Breast epithelium (tissue), 4 donors: ENCODE measurements at places on chromosomes 7 and 10.

DNA sequence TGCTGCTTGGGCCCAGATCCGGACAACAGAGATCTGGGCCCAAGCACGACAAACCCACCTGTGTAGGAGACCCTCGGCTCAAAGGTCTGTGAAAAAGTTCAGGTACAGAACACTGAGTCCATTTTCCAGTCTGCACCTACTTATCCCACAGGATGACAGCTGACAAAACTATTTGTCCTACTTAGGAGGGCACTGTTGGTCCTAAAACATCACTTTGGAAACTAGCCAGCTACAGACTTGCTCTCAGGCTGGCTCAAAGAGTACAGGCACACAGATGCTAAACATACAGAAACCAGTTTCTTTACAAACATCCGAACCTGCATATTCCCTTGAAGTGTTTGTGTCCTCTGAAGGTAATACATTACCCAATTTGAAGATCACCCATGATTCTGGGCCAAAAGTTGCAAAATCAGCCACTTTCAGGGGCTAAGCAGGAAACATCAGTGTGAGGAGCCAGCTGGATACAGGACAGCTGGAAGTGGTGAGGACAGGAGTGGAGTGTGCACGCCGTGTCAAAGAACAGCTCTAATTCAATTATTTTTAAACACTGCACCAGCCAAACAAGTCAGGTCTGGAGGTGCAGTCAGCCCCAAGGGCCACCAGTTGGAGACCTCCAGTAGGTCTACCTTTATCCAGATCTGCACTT, 88.5 kb downstream of the NOC3L start:
- H3K36me3 ChIP-seq: no peaks in the 10 kb centered on the region
- H3K27me3 ChIP-seq: no peaks in the 10 kb centered on the region
- no peak overlapping the region for H3K27ac ChIP-seq

- peak within 1 kb of the TSS; percentile 72 for H3K27ac ChIP-seq
- no peaks in the 10 kb centered on the region for H3K36me3 ChIP-seq
- no peaks in the 10 kb centered on the region for H3K27me3 ChIP-seq
- H3K4me1 ChIP-seq: no peaks in the 10 kb centered on the region
Observed at GRCh38 chr10:102869258-102870198, at the start of gene AS3MT. Gene AS3MT (plus strand): TSS chr10:102869470. CDS start chr10:102869593, 123 bp downstream.

- no peak overlapping the region for H3K27ac ChIP-seq
- H3K27me3 ChIP-seq: peaks cover 2% of the 10 kb centered on the region
- no peak overlapping the region for H3K4me3 ChIP-seq
- H3K4me1 ChIP-seq: no peaks in the 10 kb centered on the region
Observed at GRCh38 chr7:150969475-150969874, 8.6 kb downstream of the KCNH2 start.

- H3K36me3 ChIP-seq: no peaks in the 10 kb centered on the region
- H3K27ac ChIP-seq: no peak overlapping the region
Observed at GRCh38 chr7:24910551-24911212, 69.3 kb downstream of the OSBPL3 start.

DNA sequence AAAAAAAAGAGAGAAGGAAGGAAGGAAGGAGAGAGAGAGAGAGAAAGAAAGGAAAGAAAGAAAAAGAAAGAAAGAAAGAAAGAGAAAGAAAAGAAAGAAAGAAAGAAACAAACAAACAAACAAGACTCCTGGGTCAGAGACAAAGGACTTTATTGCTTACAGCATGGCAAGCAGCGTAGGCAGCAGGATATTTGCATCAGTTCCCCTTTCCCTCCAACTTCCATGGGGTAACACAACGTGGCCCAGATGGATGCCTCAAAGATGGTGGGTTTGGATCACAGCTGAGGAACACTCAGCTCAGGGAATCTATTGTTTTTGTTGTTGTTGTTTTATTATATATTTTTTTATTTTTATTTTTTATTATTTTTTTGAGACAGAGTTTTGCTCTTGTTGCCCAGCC, 128.5 kb upstream of the VKORC1L1 start:
- H3K27ac ChIP-seq: no peak overlapping the region
- H3K4me1 ChIP-seq: no peaks in the 10 kb centered on the region
- DNase-seq: no peak
- H3K27me3 ChIP-seq: no peaks in the 10 kb centered on the region
- H3K36me3 ChIP-seq: no peaks in the 10 kb centered on the region

DNA sequence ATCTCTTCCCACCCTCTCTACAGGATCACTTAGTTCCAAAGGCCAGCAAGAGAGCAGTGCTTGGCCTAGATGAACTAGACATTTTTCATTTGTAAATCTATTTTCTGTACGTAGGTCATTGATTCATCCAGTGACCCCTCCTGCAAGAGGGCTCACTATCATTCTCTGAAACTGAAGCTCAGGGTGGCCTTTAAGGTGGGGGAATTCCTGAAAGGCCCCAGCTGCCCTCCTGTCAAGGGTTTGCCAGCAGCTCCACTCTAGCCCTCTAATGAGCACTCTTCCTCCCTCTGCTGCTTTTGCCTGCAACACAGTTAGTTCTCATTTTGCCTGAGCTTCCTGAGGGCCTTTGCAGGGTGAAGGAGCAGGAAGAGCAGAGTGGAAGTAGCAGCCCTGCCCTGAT, 41.2 kb downstream of the LRRC18 start:
- H3K36me3 ChIP-seq: no peaks in the 10 kb centered on the region
- H3K27ac ChIP-seq: no peak overlapping the region
- H3K27me3 ChIP-seq: no peaks in the 10 kb centered on the region
- DNase-seq: no peak

DNA sequence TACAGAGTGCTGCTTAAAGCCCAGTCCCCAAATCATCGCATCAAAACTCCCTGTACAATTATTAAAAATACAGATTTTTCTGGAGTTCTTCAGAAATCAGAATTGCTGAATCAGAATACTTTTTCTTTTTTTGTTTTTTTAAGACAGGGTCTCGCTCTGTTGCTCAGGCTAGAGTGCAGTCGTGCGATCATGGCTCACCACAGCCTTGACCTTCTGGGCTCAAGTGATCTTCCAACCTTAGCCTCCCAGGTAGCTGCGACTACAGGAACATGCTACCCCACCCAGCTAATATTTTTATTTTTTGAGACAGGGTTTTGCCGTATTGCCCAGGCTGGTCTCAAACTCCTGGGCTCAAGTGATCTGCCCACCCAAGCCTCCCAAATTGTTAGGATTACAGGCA, 3.9 kb downstream of the BBIP1 start:
- DNase-seq: no peak
- H3K4me3 ChIP-seq: no peak overlapping the region
- H3K36me3 ChIP-seq: no peaks in the 10 kb centered on the region
- no peaks in the 10 kb centered on the region for H3K4me1 ChIP-seq
- no peak overlapping the region for H3K27ac ChIP-seq

DNA sequence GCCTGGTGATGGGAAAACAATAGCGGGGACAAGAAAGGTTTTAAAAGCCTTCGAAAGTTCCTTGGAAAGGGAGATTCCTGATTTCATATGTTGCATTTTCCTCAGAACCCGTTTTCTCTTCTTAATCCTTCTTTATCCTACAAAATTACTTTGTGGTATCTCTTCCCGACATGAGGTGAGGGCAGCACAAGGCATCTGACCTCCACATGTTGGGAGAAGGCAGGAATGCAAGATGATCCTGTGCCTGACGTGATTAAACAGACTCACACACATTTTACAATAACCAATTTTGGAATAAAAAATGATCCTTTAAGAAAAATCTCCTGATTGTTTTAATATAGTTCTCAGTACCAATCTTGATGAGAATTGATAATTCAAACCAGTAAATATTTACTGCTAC, 153.3 kb upstream of the MKLN1 start:
- no peaks in the 10 kb centered on the region for H3K36me3 ChIP-seq
- H3K27me3 ChIP-seq: no peaks in the 10 kb centered on the region
- H3K4me1 ChIP-seq: no peaks in the 10 kb centered on the region
- H3K27ac ChIP-seq: no peak overlapping the region
- no peak overlapping the region for H3K4me3 ChIP-seq
- DNase-seq: no peak

- H3K27ac ChIP-seq: no peak overlapping the region
- no peak overlapping the region for H3K4me3 ChIP-seq
- no peaks in the 10 kb centered on the region for H3K4me1 ChIP-seq
- DNase-seq: no peak
Observed at GRCh38 chr10:115801992-115802391, 471.0 kb downstream of the GFRA1 start.

- H3K4me1 ChIP-seq: no peaks in the 10 kb centered on the region
- no peak overlapping the region for H3K4me3 ChIP-seq
- no peaks in the 10 kb centered on the region for H3K36me3 ChIP-seq
- DNase-seq: no peak
- H3K27ac ChIP-seq: no peak overlapping the region
Observed at GRCh38 chr7:51029131-51029530, 246.4 kb upstream of the GRB10 start.

GRCh38 chr7:68529221-68529620, 1069.1 kb upstream of the AUTS2 start:
- no peak for DNase-seq
- H3K36me3 ChIP-seq: no peaks in the 10 kb centered on the region
- no peaks in the 10 kb centered on the region for H3K27me3 ChIP-seq
- no peak overlapping the region for H3K27ac ChIP-seq
- H3K4me1 ChIP-seq: no peaks in the 10 kb centered on the region

- H3K36me3 ChIP-seq: no peaks in the 10 kb centered on the region
- H3K4me1 ChIP-seq: no peaks in the 10 kb centered on the region
- H3K4me3 ChIP-seq: no peak overlapping the region
- H3K27me3 ChIP-seq: no peaks in the 10 kb centered on the region
Observed at GRCh38 chr10:29158066-29158465, 130.8 kb upstream of the LYZL1 start.

- H3K4me3 ChIP-seq: no peak overlapping the region
- no peaks in the 10 kb centered on the region for H3K4me1 ChIP-seq
- no peak for DNase-seq
- no peak overlapping the region for H3K27ac ChIP-seq
- no peaks in the 10 kb centered on the region for H3K27me3 ChIP-seq
Observed at GRCh38 chr10:19719284-19719683, 96.9 kb upstream of the PLXDC2 start.

DNA sequence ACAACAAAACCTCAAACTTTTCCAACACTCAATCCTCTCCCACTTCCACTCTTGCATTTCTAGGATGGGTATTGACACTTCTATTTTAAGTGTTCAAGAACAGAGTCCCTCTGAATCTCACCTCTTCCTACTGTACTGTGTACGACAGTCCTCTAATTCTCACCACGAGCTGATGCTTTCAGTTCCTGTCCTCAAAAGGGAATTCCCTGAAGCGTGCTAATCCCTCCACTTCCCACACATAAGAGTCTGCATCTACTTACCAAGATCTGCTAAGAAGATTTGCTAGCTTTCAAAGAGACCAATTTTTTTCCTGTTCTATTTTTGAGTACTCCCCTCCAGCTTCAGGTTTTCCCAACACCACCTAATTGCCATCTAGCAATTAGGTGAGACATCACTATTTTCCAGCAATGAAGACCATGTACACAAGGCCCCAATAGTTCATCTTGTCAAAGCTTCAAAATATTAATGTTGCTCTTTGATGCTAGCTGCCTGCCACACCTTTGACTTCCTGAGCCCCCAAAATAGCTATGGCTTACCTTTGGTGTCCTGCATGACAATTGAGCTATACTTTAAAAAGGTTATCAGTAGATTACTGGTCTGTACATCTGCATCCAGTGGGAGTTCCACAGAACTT, 54.4 kb downstream of the ARMH3 start:
- no peaks in the 10 kb centered on the region for H3K27me3 ChIP-seq
- DNase-seq: no peak
- no peaks in the 10 kb centered on the region for H3K4me1 ChIP-seq
- no peak overlapping the region for H3K27ac ChIP-seq

DNA sequence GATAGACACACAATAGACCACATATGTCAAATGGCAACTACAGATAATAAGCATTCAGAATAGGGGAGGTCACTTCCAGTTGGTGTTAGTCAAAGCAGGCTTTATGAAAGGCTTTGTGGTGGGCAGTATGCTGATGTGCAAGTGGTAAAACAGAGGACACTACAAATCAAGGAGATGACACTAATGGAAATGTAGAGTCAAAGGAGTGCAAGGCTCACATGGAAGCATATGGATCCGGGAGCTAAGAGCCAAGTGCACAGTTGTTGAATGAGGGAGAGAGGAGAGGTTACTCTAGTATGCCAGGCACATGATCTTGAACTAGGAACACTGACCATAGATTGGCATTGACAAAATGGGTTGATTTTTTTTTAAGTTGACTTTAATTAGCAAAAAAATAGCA, 62.7 kb downstream of the GRM3 start:
- DNase-seq: no peak
- H3K4me3 ChIP-seq: no peak overlapping the region
- H3K36me3 ChIP-seq: no peaks in the 10 kb centered on the region
- no peak overlapping the region for H3K27ac ChIP-seq
- H3K4me1 ChIP-seq: no peaks in the 10 kb centered on the region

- H3K36me3 ChIP-seq: no peaks in the 10 kb centered on the region
- H3K4me3 ChIP-seq: no peak overlapping the region
- H3K27ac ChIP-seq: no peak overlapping the region
- DNase-seq: peak; percentile 68
- H3K4me1 ChIP-seq: no peaks in the 10 kb centered on the region
- no peaks in the 10 kb centered on the region for H3K27me3 ChIP-seq
Observed at GRCh38 chr7:65216469-65216868, 157.2 kb upstream of the ZNF92 start.

DNA sequence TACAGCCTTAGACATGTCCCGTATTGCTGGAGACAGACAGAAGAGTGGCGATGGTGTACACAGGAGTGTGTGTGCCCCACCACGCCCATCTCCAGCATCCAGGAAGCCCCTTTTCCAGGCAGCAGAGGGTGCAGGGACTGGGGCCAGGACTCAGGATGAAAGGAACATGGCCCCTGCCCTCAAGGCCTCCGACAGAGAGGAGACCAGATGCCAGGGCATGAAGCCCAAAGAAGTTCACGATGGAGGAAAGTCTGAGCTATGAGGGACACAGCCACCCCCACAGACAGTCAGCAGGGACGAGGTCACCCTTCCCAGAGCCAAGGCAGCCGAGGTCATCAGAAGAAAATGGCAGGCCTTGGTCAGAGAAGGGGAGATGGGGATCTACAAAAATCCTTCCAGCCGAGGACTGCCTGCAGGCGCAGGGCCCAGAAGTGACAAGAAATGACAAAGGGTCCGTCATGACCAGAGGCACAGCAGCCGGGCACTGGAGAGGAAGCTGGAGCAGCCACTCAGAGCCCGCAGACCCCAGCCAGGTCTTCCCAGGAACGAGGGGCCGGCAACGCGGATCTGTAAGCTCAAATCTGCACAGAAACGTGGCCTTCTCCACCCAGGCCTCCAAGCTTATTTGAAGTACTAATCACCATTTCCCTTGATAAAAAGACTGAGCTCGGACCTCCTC, 78.7 kb upstream of the PPP2R2D start:
- H3K4me1 ChIP-seq: no peaks in the 10 kb centered on the region
- peaks cover 26% of the 10 kb centered on the region for H3K27me3 ChIP-seq
- no peaks in the 10 kb centered on the region for H3K36me3 ChIP-seq
- H3K4me3 ChIP-seq: no peak overlapping the region
